ENCODE measurements at places on chromosomes 6 and 20. TPM values are rescaled to one million over a fixed set of nuclear protein-coding genes. Genes with fewer than 3 reads are reported as not detected.

The FOXQ1 gene
- total RNA-seq = not detected

The BACH2 gene
- total RNA-seq = 2.1 TPM

The RIPOR2 gene
- 22.8 TPM for total RNA-seq

The BCAS4 gene
- 10.3 TPM for total RNA-seq

The IL20RA gene
- not detected for total RNA-seq
